NCI-H1930 (cell line): ENCODE measurements at places on chromosomes 13 and 19.

GRCh38 chr19:5470264-5470671 lies 15.1 kb downstream of the ZNRF4 start:
- DNase-seq: no peak

GRCh38 chr13:111217641-111218040 lies 102.5 kb downstream of the ARHGEF7 start:
- no peak for DNase-seq

- no peak for DNase-seq
These were observed 76.9 kb downstream of the FOXO1 start for GRCh38 chr13:40589285-40590109.

DNA sequence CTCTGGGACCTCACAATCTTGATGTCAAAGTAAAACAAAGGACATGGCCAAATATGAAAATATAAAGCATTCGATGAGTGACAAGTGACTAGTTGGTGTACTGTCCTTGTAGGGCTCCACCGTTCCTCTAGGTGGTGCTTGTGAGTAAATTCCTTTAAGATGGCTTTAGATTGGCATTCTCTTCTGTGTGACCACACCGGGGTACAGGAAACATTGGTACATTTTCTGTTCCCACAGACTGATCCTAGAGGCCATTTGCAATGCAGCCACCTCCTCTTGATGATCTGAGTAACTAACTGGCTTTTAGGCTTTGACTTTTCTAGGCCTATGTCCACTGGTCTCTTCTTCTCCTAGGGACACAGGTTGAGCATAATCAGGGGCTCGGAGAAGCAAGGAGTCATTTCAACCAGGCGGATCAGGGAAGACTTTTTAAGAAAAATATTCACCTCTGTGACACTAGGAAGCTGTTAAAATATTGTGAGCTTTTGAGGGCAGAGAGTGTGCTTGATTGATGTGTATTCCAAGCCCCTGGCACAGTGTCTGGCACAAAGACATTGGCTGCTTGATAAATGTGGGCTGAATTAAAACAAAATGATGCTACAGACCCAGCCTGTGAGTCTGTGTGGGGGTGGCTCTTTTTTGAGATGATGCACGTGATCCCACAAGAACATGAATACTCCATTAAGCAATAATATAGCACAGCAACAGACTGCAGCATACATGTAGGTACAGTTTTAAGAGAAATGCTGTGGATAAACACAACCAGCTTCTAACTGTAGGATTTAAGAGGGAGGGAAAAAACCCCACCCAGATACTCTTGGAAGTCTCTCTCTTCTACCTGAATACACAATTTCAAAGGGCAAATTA lies 21.0 kb downstream of the EPSTI1 start:
- DNase-seq: no peak

DNA sequence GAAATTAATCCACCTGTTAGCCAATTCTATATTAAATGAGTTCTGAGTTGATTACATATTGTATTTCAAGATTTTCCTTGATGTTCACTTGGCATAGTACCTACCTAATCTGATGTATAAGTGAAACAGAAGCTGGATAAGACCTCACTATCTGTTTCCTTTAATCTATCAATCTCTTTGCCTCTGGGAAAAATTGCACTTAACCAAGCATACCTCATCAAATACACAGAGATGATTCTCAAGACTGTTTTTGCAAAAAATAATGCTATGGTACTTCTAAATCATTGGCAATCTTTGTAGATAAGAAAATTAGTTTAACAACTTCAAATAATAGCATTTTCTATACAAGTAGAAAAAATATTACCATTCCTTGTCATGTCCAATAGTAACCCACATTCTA lies 55.2 kb downstream of the SERPINE3 start:
- DNase-seq: no peak

DNA sequence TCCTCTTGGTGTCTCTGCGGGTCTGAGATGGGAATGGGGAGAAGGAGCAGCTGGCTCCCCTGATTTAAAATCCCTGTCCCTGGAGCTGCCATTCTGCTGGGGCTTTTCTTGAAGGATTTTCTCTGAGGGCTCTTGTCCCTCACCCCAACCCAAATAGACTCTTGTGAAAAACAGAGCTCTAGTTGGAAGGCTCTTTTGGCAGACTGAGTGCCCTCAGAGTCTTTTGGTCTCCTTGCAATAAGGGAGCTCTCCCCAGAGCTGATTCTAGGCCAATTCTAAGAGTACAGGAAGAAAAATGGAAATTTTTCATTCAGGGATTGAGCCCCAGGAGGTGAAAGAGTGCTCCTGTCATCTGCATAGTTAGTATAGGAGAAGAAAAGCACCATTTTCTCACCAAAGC lies 238.3 kb downstream of the COG6 start:
- no peak for DNase-seq

DNA sequence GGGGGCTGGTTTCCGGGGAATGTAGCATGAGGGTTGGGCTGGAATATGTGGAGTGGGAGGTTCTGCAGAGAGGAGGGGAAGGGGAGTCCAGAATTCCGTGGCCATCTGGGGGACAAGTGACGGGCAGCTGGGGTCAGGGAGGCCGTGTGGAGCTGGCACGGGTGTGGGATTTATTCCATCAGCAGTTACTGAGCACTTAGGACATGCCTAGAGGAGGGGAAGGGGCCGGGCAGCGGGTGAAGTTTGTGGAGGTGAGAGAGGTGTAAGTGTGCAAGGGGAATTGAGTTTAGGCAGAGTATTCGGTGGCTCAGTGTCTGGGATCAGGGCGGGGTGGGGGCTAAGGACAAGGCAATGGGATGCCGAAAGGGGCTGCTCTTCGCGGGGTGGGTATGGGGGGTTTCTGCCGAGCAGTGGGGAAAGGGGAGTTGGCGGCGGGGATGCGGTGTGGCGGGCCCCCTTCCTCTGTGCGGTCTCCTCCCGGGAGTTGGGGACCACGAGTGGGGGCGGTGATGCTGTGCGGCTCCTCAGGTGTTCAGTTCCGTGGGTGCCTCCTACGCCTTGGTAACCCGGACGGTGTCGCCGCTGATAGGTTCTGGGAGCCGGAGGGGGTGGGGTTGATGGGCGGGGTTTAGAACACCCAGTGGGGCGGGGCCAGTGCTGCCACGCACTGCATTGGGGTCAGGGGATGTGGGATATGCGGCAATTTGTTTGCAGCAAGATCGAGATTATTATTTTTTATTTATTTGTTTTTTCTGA lies 5.4 kb downstream of the CCDC61 start:
- peak; percentile 31 for DNase-seq

DNA sequence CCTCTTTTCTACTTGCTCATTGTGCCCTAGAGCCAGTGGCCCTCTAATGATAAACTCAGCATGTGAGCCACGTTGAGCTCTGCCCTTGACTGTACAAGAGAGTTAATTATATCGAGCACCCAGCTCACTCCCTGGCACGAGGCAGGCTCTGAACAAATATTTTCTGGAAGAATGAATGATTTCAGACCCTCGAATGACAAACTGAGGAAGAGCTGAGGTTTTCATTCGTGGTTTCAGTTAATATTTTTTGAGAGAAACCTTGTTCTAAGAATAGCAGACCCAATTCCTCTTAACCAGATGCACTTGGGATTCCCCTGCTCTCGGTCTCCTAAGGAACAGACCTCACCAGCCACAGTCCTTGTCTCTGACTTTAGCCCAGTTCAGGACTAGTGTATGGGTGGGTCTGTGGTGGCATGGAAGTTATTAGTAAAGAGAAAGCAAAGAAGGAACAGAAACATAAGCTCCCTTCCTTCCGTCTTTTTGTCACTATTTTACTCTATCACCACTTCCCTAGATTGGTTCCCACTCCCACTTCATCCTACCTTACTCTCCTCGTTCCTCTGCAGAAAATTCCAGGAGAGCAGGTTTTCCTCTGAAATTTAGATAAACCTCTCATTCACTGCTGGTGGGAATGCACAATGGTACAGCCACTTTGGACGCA lies 22.1 kb upstream of the WDFY2 start:
- no peak for DNase-seq

GRCh38 chr13:91278888-91279287 lies 68.6 kb upstream of the MIR17HG start:
- no peak for DNase-seq

GRCh38 chr19:6873708-6874431 lies 13.5 kb upstream of the ADGRE1 start:
- DNase-seq: no peak

DNA sequence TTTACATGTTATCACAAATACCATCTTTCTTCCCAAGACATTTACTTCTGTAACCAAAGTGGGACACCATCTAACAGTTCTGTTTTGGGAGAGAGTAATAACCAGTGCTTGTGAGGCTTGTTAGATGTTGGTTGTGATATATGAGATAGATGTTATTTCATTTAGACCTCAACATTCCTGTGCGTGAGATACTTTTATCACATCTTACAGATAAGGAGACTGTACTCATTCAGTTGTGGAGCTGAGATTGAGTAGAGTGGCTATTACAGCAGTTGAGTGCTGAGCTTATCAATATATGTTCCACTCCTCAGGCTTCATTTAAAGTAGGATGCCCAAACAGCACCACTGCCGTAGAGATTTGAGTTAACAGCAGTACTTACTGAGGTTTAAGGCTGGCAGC lies 43.1 kb downstream of the USPL1 start:
- DNase-seq: no peak

DNA sequence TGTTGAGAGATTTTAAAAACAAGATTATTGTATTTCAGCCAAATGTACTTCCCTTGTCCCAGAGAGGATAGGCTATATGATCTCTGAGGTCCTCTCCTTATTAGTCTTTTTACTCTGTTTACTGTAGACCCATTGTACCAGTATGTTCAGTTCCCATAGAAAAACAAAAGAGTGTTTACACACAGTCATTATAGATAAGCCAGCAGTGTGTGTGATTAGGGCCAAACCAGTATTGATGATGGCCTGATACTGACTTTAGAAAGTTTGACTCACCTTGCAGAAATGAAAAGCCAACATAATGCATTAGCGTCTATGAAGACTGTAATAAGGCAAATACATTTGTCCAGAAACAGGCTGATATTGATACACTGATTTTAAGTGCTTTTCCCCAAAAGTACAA lies 6.2 kb downstream of the MTUS2 start:
- no peak for DNase-seq

DNA sequence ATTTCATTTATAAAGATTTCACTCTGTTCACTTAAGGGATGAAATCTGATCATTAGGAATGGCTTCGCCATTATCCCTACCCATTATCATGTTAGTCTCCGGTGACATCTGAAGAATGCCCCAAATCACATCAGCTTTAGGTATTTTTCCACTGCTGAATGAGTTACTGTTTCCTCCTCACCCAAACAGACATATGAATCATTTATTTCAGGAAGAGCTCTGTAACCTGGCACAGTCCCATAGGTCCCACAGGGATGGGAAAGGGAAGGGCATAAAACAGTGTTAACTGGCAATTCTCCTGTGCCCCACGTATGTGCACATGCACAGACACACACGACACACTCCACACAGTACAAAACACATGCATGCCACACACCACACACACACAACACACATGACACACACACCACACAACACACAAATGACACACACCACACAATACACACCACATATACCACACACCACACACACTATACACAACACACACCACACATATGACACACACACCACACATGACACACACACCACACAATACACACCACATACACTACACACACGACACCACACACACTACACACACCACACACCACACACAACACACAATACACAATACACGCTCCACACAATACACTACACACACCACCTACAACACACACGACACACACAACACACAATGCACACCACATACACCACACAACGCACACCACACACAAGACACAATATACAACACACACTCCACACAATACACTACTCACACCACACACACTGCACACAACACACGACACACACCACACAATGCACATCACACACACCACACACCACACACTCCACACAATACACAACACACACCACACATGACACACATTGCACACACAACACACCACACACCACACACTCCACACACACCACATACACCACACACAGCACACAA lies 15.4 kb downstream of the TMEM255B start:
- DNase-seq: no peak

DNA sequence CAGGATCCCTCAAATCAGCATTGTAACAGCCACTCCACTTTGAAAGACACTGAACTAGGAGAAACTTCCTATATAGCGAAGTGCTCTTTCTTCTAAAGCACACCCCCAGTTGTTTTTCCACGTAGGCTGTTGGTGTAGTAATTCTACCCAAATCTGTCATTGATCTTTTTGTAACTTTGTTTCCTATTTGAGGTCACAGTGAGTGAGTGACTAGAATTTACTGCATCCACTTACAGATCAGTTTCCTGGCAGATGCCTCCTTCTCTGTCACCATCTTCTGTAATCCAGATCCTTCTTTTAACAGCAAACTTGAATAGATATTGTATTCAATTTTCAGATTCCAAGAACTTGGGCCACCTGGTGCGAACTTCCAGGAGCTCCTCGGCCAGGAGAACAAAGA lies 15.3 kb downstream of the ZAR1L start:
- no peak for DNase-seq

DNA sequence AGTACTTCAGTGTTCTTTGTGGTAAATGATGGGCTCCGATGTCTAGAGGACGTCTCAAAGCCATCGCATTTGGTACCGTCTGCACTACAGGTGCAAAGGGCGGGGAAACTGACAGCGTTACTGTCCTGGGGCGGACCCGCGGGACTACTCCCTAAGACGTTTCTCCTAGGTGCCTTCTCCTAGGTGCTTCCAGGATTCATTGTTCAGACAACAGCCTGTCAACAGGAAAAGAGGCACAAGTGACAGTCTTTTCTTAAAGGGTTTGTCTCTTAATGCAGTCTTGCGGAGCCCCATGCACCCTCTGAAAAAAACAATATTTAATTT lies 1.4 kb downstream of the SERTM1 start:
- DNase-seq: no peak

- DNase-seq: no peak
These were observed 302.9 kb downstream of the ZNF536 start for GRCh38 chr19:30675086-30675485.

- DNase-seq: no peak
These were observed 114.9 kb upstream of the TMTC4 start for GRCh38 chr13:100789481-100789880.

GRCh38 chr13:50318887-50319286 lies 303.6 kb downstream of the KCNRG start:
- no peak for DNase-seq

DNA sequence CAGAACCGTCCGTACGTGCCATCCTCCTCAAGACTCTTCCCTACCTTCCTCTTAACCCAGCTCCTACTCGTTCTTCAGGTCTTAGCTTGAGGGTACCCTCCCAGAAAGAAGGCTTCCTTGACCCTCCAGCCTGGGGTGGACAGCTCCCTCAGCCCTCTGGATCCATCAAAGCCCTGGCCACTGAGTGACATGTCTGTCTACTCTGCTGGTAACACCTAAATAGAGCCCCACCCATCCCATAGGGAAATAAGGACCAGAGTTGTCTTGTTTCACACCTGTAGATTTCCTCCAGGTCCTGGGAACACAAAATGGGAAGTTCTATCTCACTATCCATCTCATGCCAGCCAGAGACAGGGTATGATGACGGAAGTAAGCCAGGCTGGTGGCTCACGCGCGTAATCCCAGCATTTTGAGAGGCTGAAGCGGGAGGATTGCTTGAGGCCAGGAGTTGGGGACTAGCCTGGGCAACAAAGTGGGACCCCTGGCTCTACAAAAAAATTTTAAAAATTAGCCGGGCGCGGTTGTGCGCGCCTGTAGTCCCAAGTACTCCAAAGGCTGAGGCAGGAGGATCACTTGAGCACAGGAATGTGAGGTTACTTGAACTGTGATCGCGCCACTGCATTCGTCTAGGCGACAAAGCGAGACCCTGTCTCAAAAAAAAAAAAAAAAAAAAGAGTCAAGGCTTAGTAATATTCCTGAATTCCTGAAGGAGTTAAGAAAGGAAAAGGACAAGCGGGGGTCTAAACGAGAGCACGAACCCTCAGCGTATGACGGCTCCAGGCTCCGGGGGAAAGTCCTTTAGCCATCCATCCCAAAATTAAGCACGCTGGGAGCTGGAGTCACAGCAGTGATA lies 566 bp upstream of the CCDC97 start:
- DNase-seq: no peak
